ENCODE measurements at places on chromosomes 2 and 18.
A peak's percentile ranks its signal among the peaks of the same experiment; 100 is the strongest.

DNA sequence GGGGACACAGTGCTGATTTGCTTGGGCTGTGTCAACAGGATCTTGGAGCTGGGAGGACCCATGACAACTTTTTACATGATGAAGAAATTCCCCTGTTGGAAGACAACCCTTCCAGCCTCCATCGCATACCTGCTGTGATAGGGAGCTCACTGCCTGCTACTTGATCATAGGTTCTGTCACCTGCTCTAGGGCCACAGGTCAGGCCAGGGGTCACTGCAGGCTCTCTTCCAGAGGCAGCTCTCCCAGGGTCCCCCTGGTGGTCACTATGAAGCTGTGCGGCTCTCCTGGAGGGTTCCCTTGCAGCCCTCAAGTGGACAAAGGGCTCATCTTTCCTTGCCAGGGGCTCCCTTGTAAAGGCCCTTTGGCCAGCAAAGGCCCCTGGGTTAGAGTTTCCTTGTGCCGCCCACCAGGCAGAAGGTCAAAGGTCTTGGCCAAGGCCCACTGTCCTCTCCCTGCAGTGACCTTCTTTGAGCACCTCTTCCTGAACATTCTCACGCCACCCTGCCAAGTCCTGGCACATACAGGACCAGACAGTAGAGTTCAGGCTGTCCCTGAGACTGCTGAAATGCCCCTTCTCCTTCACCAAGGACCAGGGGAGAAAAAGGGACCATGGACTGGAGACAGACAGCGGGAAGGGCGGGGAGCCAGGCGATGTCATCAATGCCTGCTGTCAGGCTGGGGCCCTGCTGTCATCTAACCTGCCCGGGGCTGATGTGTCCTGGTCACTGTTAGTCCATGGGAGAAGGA lies 345.1 kb downstream of the DYSF start:
- no peak for DNase-seq

DNA sequence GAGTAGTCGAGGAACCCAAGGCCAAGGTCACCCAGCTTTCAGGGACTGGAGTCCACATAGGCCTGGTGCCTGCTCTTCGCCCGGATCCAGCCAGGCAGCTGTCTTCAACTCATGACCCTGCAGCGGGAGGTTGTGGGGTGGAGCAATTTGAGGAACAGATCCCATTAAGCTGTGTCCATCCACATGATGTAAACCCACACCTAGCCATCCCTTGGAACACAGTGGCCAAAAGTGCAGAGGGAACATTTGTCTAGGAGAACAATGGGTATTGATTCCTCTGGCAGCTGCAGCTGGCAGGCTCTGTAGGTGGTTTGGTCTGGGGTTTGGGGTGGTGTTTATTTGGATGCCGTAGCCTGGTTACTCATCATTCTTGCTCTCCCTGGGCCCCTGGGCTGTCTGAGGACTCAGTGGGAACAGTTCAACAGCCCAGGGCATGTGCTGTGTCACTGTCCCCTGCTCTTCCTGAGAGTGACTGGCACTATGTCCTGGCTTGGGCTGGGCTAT lies 99.4 kb downstream of the TFCP2L1 start:
- DNase-seq = no peak

DNA sequence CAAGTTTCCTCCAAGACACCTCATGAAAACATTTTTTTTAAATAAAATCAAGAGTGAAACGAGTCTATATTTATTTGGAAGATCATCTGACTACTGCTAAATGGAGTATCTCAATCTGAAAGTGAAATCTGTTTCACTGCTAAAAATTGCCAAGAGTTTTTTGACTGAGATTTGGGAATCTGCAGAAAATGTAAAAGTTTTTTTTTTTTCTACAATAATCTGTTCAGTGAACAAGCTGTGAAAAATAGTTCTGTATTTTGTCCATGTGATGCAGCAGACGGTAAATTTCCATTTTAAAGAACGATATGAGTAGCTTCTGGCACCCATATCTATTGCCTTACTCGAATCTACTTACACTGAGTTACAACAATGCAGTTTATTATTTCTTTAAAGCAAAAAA lies 519.7 kb downstream of the PLCL1 start:
- DNase-seq = no peak

DNA sequence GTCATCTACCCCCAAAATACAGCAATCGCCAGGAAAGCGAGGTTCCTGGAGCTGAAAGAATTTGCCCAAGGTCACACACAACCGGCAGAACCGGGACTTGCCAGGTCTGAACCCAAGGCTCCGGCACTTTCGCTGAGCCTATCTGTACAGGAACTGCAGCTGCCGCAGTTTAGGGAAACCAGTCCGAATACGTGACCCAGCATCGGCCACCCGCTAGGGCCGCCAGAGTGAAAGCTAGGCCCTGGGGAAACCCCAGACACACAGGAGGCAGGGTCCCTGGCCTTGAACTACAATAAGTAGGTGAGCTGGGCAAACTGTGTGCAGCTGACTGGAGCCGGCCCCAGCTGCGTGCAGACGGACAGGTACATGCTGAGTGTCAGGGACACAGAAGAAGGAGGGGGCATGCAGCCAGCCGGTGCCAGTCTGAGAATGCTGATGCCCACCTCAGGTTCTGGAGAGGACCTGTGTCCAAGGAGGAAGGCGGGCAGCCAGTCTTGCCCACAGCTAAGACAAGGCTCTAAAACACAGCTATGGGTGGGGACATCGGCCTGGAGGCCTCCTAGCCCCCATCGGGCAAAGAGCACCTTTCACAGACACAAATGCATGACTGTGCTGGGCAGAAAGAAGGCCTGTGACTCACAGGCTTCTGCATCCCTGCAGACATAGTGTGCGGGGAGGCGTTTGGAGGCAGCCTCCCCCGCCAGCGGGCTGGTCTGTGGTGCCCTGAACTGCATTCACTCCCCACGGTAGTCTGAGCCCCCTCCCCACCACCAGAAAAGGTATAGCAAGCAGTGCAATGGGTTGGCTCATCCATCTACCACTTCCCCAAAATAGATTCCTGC lies 107.4 kb upstream of the ID2 start:
- no peak for DNase-seq

DNA sequence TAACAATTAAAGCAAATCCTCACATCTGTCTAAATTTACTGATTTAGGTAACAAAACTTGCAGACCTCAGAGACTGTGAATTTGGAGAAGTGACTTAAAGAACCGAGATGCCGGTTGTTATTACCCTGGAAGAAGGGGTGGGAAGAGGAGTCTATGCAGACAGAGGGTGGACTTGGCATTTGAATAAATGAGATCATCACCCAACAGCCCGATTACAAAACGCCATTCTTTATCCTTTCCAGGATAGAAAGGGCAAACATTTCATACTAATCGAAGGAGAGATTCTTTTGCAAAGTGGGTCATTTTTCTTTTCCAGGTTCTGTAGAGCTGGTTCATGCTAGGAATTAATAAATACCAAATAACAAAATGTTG lies 73.1 kb upstream of the TPO start:
- DNase-seq = no peak

DNA sequence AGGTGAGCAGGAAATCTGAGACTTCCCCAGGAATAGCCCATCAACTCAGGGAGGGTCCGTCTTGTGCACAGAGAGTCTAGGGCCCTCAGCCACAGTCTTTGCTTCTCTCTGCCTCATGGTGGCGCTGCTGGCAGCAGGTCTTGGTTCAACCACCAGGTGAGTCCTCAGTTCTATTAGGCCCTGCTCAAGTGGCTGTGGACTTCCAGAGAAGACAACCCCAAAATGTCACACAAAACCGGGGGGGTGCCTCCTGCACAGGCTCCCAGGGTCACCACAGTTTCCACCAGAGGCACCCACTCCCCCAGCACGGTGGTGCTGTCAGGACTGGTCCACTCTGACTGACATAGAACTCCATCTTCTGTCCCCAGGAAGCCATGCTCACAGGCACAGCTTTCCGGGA lies 2.4 kb upstream of the CHRNG start:
- no peak for DNase-seq

DNA sequence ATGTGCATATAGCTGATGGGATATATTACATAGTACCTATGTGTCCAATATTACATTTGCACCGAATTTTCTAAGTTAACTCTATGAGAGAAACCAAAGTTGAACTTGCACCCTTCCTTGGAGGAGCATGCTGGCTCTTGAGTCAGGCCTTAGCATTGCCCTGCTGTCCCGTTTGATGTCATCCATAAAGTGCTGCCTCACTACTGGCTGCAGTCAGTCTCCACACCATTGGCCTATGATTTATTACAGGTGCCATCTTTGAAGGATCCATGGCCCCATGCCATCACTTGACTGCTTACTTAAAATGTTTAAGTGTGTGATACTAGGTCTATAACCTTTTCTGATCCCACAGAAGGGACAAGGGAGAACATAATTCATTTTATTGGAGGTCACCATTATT lies 249.3 kb upstream of the RBBP8 start:
- no peak for DNase-seq

DNA sequence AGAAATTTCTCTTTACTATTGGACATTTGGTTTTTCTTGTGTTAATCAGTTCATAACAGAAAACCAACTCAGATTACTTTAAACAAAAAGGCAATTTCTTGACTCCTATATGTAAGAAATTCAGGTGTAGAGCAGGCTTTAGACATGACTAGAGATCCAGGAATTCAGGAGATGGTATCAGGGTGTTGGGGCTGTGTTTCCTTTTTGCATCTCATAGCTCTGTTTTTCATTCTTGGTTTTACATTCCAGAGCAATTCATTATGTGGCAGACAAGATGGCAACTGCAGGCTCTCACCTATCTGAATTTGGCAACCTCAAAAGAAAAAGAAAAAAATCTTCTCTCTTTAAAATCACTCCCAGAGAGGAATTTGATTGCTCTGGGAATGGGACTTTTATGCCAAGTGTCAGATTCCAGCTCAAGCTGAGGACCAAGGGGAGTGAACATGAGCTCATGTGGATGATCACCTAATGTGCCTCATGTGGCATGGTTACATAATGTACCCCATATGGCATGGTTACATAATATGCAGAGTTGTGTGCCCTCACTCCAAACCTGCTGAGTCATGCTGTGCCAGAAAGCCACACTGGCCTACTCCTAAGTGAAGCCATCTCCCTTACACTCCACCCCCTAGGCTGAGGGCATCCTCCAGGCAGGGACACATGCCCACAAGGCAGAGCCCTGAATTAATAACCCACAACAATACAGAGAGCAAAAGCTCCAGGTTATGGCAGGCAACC lies 282.7 kb downstream of the MBD2 start:
- DNase-seq = no peak

GRCh38 chr18:9092665-9093064 lies 9.8 kb upstream of the NDUFV2 start:
- DNase-seq = no peak

- DNase-seq = no peak
Observed at GRCh38 chr2:106609780-106610179, 122.6 kb downstream of the CD8B2 start.

DNA sequence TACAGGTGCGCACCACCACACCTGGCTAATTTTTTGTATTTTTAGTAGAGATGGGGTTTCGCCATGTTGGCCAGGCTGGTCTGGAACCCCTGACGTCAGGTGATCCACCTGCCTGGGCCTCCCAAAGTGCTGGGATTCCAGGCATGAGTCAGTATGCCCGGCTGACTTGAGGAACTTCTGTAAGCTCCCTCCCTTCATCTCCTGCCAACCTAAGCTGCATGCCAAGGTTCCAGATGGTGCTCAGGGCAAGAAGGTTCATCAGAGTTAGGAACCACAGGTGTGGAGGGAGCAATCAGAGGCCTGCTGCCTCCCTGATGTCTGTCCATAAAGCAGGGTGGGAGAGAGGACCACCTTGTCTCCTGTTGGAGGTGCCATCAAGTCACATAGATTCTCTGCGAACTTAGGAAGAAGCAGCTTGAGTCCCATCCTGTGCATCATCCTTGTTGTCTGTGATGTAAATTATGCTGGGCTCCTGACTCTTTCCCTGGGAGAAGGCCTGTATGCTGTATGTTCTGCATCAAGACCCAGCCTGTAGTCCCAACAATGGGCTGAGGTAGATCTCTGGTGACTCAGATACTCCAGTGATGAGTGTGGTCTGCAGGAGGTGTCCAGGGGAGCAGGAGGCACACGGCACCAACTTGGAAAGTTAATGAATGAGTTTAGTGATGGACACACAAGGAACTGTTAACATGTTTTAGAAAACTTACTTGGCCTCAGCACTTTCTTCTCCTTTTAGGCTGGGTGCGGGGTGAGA lies 53.1 kb downstream of the TMEM17 start:
- DNase-seq = no peak

- no peak for DNase-seq
Observed at GRCh38 chr18:47591429-47591828, 339.0 kb downstream of the SMAD2 start.

DNA sequence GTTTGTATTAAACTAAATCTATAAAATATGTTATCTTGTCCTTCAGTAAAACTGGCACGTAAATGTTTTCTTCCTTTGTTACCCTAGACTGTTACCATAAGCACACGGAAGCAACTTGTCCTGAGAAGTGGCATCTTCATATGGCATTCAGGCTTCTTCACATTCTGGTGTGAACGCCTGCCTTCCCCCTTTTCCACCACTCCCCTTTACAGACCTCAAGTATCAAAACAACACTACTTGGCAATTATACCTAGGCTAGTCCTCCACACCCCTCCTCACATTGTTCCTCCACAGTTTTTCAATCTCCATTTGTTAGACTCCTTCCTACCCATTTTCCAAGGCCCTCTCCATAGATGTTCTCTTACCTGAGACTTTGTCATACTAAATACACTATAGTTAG lies 2.9 kb downstream of the MEX3C start:
- no peak for DNase-seq

DNA sequence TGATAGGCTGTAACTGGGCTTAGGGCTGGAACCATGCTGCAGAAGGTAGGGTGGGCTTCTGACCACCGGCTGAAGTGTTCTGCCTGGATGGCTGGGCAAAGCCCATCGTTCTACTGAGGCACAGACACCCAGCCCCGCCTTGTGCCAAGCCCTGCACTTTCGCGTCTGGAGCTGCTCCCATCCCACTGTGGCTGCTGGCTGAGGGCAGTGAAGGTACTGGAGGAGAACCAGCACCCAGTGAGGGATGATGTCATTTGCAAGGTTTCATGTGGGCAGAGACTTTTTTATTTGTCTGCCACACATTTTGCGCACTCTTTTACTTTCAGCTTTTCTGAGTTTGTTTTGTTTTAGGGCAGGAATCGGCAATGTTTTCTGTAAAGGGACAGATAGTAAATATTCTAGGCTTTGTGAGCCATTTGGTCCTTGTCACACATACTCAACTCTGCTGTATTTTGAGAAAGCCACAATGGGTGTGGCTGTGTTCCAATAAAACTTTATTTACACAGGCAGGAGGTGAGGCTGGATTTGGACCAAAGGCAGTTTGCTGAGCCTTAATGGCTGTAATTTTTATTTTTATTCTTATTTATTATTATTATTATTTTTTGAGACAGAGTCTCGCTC lies 85.6 kb downstream of the ASB1 start:
- DNase-seq = no peak

- no peak for DNase-seq
Observed at GRCh38 chr2:238415036-238415764, 11.5 kb upstream of the ASB1 start.

DNA sequence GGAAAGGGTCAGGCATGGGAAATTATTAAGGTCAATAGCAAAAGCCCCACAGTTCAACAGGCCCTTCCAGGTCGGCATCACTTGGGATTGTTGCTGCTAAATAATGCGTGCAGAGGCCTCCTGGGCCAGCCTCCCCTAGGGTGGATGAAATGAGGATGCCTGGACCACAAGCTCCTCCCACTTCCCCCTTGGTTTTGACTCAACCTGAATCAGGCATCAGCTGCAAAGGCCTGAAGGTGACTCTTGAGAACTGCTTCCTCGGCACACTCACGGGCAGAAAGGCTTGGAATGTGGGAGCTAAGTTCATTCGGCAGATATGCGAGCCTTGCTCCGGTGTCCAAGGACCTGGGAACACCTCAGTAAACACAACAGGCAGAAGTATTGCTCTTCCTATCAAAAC lies 69.3 kb downstream of the MBP start:
- peak; percentile 53 for DNase-seq

Measured in stimulated activated CD4-positive, alpha-beta T cell treated with anti-CD3 and anti-CD28 coated beads, Interleukin-15, amount 100 ng/mL, for 1 hour (primary cell).